Bronchial smooth muscle cell (primary cell): ENCODE measurements at places on chromosomes 11 and 22. TPM values are rescaled to one million over a fixed set of nuclear protein-coding genes. Genes with fewer than 3 reads are reported as not detected.

Gene KDM4D
- 0.09 and 0.47 TPM in 2 replicates for total RNA-seq

Gene RNF215
- 22.1 and 29.5 TPM in 2 replicates for total RNA-seq

Gene OR52N4
- 0.17 TPM in 1 of 2 replicates, not detected in the other for total RNA-seq

Gene MEI1
- total RNA-seq: 0.17 and 1.6 TPM in 2 replicates

Gene ANKK1
- total RNA-seq: under 0.01 and 0.17 TPM in 2 replicates
